ENCODE measurements at places on chromosomes 16 and 17. TPM values are rescaled to one million over a fixed set of nuclear protein-coding genes. Genes with fewer than 3 reads are reported as not detected.

Gene CCDC78
- not detected for total RNA-seq

Gene AIPL1
- not detected for total RNA-seq

DNA sequence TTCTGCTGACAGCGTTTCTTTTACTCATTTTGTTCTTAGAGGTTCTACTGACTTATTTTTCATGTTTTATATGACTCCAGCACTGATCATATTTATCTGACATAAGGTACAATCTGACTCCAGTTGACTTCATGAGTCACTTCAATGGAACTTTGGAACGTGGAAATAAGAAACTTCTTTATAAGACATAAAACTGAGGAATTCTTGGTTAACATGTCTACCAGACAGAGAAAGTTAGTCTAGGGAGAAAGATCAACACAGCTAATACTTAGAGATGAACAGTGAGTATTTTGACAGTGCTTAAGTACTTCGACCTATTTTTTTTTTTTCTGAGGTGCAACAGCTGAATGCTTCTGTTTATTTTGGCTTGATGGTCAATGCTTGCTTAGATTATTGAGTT, 679.5 kb downstream of the KCNJ2 start:
- no peak for DNase-seq

Gene HSD17B2
- total RNA-seq, result 1.1 TPM

DNA sequence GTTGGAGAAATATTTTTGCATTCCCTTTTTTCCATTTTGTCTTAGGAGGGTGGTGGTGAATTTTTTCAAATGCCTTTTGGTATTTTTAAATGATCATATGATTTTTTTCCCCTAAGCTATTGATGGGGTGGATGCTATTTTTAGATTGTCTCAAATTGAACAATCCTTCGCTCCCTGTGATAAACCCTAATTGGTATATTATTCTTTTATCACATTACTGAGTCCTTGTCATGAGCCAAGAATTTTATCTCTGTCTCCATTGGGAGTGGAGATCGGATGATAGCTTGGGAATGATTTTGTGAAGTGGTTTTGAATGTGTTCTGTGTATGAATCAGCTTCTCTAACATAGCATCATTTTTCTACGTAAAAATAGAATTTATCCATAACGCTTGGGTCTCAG, 15.4 kb downstream of the NECAB2 start:
- DNase-seq, result no peak

DNA sequence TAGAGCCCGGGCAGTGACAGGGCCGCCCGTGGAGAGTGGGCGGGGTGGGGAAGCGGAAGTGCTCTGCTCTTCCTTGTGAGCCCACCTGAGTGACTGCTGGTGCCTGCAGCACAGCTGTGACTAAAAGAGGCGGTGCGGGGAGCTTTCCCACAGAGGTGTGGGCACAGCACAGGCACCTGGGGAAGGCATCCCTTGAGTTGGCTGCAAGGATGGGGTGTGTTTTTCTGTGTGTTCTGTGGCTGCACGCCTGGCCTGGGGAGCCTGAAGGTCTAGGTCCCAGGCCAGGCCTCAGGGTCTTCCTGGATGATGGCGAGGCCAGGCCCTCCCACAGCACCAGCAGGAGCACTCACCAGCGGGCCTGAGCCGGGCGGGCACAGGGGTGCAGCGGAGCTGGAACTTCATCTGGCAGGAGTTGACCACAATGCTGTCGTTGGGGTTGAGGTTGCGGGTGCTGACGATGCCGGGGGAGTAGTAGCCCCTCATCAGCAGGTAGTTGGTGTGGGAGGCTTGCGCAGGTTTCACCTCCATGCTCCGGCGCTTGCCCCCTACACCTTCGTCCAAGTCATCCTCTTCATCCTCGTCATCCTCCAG, 67.1 kb downstream of the IL21R start:
- DNase-seq, result no peak

Gene ACSM5
- total RNA-seq, result 1.1 TPM

DNA sequence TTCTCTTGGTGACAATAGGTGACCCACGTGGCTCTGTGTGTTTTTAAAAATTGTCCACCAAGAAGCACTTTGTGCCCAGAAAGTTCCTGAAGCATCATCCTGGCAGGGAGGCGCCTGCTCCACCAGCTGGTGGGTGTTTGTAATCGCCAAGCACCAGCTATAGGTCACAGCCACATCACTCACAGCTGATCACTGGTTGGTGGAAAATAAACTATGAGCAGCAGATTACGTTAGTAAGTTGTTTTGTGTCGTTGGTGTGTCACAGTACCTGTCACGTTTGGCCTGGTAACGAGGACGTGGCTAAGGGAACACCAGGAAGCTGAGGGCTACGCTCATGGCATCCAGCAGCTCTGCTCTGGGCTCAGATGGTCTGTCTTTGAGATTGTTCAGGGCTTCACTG, 10.1 kb downstream of the MRM3 start:
- DNase-seq, result no peak

Gene KCNG4
- not detected for total RNA-seq

GRCh38 chr17:40430272-40431230, 12.7 kb upstream of the IGFBP4 start:
- DNase-seq, result no peak

GRCh38 chr17:32756696-32757095, 120.2 kb downstream of the MYO1D start:
- DNase-seq, result no peak

DNA sequence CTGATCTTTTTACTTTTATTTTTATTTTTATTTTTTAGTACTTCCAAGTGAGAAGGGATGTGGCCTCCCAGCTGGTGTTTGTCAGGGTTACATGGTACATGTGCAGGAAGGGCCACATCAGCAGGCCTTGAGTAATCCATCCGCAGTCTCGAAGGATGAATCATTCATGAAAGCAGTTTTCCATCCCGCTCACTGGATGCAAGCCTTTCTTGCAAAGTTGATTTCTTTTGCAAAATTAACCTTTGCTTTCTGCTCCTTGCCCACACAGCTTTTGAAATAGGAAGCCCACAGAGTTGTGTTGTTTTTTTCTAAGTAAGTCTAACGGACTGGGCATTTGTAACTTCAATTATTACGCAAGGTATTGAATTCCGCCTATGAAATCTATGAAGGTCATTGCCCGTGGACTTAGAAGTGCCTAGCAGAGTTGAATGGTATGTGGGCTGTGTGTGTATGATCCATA, 157.4 kb downstream of the PRKCA start:
- peak; percentile 96 for DNase-seq

Gene NDRG4
- total RNA-seq, result 31.6 TPM

DNA sequence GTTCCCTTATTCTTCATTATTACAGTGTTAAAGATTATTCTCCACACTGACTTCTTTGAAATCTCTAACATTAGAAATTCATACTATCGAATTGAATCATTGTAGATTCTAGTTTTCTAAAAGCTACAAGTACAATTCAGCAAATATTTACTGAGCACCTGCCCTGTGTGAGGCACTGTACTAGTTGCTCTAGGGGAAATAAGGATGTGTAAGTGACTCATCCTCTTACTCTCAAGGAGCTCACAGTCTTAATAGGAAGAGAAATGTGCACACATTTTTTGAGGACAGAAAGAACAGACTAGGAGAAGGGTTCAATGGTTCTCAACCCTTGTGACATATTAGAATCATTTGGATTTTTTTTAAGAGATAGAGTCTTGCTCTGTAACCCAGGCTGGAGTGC, 7.7 kb upstream of the SLFN12L start:
- DNase-seq, result no peak

DNA sequence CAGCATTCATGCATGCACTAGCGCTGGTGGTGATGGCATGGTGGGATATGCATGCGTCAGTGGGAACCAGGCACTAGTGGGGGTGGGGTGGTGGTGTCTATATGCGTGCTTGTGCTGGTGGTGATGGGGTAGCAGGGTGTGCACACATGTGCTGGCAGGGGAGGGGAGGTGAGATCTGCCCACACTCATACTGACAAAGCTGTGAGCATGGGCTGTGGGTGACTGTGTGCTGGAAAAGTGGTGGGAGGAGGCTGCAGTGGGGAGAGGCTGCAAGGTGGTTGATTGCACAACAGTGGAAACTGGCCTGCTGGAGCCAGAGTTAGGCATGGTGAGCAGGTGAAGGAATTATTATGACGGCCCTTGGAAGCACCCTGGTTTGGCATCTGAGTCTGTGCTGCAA, 31.3 kb upstream of the TEKT1 start:
- DNase-seq, result no peak

- peak; percentile 45 for DNase-seq
Measured at GRCh38 chr16:84484579-84485254, 19.7 kb downstream of the MEAK7 start.

- DNase-seq, result no peak
Measured at GRCh38 chr16:82157836-82158235, 12.2 kb downstream of the MPHOSPH6 start.

Gene ABCA6
- total RNA-seq, result 1.2 TPM

Gene KRT33A
- total RNA-seq, result not detected

- DNase-seq, result peak; percentile 57
Measured at GRCh38 chr16:46573008-46573833, 48.0 kb downstream of the SHCBP1 start.

Gene ANKRD11
- 39.2 TPM for total RNA-seq

- DNase-seq, result no peak
Measured at GRCh38 chr16:65944361-65944760, 422.1 kb upstream of the CDH5 start.

Gene CCDC200
- total RNA-seq, result not detected

Gene GPR142
- not detected for total RNA-seq

Gene HES7
- total RNA-seq, result 0.14 TPM

- DNase-seq, result peak; percentile 74
Measured at GRCh38 chr16:88617268-88618031, 20.9 kb upstream of the IL17C start.

Gene RNF157
- 7.8 TPM for total RNA-seq

- no peak for DNase-seq
Measured at GRCh38 chr16:58699151-58699550, 14.6 kb upstream of the SLC38A7 start.

Gene GRIN2C
- total RNA-seq, result not detected

DNA sequence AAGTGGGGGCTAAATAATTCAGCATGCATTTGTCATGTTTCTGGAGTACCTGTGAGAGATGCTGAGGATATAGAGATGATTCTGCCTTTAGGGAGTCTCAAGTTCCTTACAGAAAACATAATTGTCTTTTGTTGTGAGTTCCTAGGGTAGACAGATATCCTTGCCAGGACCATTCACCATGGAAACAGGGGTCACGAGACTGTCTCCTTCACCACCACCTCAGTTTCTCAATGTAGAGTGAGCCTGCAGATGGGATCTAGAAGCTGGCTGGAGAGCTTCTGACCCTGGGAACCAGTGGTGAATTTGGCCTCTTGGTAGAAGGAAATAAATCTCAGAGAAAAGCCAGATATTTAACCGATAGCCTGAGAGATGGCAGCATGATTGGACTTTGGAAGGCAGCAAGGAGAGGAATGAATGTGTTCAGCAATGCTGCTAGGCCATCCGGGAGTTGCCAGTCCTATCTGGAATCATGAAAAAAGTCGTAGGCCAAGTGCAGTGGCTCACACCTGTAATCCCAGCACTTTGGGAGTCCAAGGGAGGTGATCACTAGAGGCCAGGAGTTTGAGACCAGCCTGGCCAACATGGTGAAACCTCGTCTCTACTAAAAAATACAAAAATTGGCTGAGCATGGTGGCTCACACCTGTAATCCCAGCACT, 7.4 kb upstream of the HDAC5 start:
- DNase-seq, result no peak

Gene SLC5A11
- total RNA-seq, result 0.50 TPM

Gene KRTAP4-5
- total RNA-seq, result not detected

DNA sequence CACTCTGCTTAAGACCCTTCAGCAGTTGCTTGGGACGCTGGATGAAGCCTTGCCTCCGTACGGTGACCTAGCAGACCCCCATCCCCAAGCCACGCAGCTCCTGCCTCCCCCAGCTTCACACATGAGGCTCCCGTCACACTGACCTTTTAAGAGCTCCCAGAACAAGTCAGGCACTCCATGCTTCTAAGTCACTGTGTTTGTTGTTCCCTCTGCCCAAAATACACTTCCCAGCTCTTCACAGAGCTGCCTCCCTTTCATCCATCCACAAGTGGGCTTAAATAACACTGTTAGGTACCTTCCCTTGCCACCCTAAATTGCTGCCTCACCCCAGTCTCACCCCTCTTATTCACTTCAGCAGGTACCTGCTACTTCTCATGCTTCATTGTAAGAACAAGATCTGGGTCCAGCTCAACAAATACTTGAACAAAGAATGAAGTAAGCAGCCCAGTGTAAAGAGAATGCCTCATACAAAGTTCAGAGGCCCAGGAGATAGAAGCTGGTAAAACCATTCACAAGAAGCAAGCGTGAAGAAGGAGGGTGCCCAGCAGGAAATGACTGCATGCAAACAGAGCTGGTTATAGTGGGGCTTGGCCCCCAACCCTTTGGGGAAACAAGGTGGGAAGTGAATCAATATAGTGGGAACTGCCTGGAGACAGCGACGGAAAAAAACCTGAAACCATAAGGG, 5.8 kb downstream of the ZC3H7A start:
- no peak for DNase-seq

- peak; percentile 87 for DNase-seq
Measured at GRCh38 chr17:79777120-79777893, 641 bp upstream of the CBX2 start.

GRCh38 chr16:66091471-66091891, 275.0 kb upstream of the CDH5 start:
- no peak for DNase-seq

Gene MMP2
- total RNA-seq, result 283 TPM

DNA sequence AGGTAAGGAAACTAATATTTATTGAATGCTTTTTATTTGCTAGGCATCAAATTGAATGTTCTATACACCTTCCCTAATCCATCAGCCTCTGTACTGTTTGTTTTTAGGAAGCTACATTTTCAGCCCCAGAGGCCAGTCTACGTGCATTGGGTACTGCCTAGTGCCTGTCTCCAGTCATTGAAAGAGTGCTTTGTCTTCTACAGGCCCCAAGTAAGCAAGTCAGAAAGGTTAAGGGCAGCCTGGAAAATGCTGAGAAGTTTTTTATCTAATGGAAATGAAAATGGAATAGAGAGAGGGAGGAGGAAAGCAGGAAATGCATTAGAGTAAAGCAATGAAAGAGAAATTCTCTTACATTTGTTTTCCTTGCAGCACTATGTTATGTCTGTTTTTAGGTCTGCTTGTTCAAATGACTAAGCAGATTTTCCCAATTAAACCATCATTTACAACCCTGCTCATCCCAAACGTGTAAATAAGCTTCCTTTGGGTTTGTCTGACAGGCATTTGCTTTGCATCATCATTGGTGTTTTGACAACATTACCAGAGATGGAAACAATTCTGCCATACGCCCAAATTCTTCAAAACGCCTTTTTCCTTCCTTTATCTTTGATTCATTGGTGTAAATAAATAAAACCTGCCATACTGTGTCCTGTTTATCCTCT, 116.0 kb upstream of the GOT2 start:
- no peak for DNase-seq

Gene CLEC18C
- not detected for total RNA-seq

GRCh38 chr17:600576-601243, 113.9 kb downstream of the VPS53 start:
- no peak for DNase-seq

Gene KCNH6
- not detected for total RNA-seq

DNA sequence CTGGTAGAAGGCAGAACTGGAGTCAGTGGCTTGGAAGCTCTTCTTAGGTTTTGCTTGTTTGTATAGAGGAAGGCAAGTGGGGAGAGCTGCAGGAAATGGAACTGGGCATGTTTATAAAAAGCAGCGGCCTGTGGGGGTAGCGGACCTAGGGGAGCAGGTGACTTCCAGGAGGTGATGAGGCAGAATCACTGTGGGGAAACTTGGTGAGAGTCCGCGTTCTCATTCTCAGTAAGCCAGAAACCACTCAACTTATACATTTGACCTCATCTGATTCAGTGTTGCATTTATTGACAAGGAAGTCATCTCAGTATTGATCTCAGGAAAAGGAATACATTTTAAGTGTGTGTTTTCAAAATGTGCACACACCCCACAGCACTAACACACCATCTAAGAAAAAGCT, 299.8 kb downstream of the CNTNAP4 start:
- peak; percentile 26 for DNase-seq

GRCh38 chr16:85369741-85370528, 243.2 kb upstream of the GSE1 start:
- DNase-seq, result peak; percentile 62

All from H4 (cell line).